ENCODE measurements at places on chromosomes 11 and 22.

GRCh38 chr11:90867416-90867815, 644.6 kb upstream of the CHORDC1 start:
- DNase-seq: no peak

GRCh38 chr11:35856756-35857155, 87.1 kb upstream of the LDLRAD3 start:
- no peak for DNase-seq

DNA sequence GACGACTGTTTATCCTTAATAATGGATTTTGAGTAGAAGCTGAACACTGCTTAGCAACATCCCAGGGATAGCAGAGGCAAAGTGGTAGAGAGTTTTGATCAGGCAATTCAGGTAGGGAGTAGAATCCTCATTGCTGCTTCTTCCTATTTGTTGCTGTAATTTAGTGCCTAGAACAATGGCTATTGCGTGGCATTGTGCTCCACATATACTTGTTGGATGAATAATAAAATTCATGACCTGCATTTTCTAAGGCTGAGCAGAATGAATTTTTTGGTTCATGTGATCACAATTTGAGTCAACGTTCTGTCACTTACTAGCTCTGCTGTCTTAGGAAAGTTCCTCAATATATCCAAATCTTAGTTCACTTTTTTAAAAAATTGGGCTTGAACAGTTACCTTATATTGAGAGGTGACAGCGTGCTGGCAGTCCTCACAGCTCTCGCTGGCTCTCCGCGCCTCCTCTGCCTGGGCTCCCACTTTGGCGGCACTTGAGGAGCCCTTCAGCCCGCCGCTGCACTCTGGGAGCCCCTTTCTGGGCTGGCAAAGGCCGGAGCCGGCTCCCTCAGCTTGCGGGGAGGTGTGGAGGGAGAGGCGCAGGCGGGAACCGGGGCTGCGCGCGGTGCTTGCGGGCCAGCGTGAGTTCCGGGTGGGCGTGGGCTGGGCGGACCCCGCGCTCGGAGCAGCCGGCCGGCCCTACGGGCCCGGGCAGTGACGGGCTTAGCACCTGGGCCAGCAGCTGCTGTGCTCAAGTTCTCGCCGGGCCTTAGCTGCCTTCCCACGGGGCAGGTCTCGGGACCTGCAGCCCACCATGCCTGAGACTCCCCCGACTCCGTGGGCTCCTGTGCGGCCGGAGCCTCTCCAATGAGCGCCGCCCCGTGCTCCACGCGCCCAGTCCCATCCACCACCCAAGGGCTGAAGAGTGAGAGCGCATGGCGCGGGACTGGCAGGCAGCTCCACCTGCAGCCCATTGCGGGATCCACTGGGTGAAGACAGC, 350.6 kb downstream of the ETS1 start:
- DNase-seq: no peak

DNA sequence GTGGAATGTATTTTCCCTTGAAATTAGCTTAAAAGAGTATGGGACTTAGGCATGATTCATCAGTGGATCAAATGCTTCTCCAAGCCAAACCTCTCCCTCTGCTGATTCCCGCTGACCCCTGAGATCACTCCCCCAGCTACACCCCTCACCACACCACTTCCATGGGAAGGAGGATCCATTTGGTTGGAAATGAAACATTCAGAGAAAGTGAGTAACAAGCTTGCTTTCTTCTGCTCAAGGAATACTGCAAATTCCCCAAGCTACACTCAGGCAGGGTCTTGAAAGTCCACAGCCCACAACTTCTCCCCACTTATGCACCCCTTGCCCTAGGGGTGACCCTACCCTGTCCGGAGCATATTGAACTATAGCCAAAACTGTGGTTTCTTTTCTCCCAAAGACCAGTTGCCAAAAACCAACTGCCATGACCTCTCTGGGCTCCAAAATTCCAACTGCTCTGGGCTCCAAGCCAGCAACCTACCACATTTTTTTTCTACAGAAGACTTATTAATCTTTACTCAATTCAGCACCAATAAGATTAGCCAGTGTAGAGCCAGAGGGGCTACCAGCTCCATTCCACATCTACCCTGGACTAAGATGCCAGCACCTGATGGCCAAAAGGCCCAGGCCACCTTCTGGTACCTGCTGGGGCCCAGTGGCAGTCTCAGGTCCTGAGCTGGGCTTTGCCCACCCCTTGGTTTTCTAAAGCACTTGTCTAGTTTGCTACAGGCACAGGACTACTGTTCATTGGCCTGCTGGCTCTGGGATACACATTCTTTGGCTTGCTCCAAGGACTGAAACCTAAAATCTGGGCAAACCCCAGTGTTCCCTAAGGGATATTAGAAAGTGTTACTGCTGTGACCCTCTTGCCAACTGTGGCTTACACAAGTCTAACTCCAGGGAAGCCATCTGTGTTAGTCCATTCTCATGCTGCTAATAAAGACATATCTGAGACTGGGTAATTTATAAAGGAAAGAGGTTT, 101.1 kb downstream of the MICAL3 start:
- DNase-seq: no peak

- no peak for DNase-seq
Measured at GRCh38 chr11:34332524-34332923, 25.3 kb downstream of the ABTB2 start.

- DNase-seq: no peak
Measured at GRCh38 chr11:5809905-5810795, 1.4 kb downstream of the OR52N2 start.

- DNase-seq: no peak
Measured at GRCh38 chr11:118136801-118137200, 15.8 kb downstream of the SCN4B start.

- DNase-seq: no peak
Measured at GRCh38 chr11:86374069-86374468, 618 bp upstream of the CCDC81 start.

- DNase-seq: no peak
Measured at GRCh38 chr11:32353884-32354283, 81.5 kb downstream of the WT1 start.

- no peak for DNase-seq
Measured at GRCh38 chr22:42967933-42968332, 47.0 kb downstream of the PACSIN2 start.

DNA sequence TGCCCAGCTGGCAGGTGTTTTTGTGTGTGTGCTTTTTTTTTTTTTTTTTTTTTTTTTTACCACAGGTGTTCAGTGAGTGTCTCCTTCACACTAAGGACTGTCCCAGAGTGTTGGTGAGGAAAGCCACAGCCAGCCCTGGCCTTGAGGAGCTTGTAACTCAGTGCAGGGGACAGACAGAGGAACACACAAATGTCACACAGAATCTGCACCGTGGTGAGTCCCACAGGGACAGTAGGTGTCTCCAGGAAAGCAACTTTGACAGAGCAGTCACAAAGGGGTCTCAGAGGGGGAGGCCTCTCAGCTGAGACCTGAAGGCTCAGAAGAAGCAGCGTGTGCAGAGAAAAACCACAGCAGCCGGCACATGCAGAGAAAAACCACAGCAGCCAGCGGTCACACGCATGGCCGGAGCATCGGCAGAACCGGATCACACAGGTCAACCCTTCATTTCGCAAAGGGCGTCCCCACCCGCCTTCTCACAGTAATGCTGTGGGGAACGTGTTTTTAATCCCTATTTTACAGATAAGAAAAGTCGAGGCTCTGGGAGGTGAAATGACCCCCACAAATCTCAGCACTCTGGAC, 101.7 kb upstream of the PRR5 start:
- DNase-seq: no peak

- DNase-seq: no peak
Measured at GRCh38 chr22:37940698-37941376, 12.6 kb downstream of the C22orf23 start.

GRCh38 chr11:12274056-12274455, 103.3 kb upstream of the PARVA start:
- no peak for DNase-seq

- peak; percentile 60 for DNase-seq
Measured at GRCh38 chr11:64650923-64651523, 60.0 kb downstream of the SLC22A12 start.

GRCh38 chr11:39617971-39618370, 1841.5 kb downstream of the LRRC4C start:
- no peak for DNase-seq

DNA sequence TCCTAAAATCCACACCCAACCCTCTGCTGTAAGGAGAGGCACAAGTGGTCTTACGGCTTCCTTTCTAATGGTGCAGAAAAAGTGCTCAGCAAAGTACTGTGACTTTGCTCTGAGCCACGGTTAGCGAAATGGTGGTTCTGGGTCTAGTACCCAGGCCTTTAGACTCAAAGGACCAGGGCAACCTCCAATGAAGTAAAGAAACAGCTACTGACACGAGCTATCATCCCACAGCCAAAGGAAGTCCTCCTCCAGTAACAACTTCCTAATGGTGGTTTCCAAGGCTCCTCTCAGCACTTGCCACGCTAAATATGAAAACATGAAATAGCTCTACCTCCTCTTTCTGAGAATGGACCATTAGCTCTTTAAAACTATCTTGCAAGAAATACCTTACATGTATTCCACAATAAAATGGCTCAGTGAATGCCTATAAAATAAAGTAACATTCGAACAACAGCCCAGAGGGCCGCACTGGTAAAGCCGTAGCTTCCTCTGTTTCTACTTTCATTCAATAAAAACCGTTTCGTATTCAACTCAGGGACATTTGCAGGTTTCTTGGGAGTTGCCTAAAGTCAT, 122.4 kb downstream of the ETS1 start:
- DNase-seq: no peak

GRCh38 chr11:45386972-45387371, 100.8 kb upstream of the SYT13 start:
- no peak for DNase-seq

GRCh38 chr11:66867425-66868040, 10.7 kb downstream of the LRFN4 start:
- peak; percentile 80 for DNase-seq

DNA sequence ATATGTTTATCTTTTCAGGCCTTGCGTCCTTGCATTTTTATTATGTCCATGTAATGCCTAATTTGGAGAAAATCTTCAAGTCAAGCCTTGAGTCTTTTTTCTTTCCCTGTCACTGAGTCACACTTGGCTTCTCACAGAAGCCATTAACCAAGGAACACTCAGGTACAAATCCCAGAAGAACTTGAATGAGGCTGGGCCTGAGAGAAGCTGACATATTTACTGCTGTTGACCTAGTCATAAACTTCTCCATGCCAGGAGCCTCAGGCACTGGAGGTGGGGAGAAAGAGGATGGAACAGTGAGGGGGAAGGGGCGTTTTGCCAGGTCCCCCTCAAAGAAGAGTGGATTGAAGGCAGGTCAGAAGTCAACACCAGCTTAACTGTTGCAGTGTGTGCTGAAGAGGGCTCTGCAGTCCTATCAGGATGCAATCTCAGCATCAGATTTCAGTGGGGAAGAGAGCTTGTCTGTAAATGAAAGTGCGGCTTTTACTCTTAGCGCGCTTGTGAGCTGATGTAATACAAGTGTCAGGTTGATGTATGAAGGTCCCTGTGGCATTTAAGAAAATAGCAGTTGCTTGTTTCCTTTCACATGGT, 526.0 kb downstream of the ETS1 start:
- no peak for DNase-seq

DNA sequence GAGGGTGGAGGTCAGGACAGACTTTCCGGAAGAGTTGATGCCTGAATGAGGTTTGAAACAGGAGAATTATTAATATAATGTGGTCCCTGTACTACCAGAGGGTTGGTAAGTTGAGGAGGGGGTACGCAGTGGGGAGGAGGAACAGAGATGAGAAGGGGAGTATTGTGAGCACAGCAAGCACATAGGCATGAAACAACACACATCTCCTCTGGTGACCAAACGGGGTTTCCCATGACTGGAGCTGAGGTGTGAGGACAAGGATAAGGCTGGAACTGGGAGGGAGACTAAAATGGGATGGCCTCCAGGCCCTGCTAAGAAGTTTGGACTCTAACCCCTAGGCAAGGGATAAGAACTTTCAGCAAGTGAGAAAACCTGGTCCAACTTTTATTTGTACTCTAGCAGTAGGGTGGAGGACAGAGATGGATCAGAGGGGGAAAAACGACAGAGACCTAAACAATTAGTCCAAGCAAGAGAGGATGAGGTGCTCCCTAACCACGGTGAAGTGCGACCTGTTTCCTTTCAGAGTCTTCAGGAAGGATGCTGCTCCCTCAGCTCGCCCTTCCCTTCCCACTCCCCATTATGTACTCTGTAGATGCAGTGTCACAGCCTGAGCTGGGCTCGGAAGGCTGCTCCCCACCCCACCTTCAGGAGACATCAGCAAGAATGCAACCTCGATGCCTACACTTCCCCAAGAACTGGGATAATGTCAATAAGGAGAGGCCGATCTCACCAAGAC, 59.2 kb downstream of the BTG4 start:
- DNase-seq: no peak

DNA sequence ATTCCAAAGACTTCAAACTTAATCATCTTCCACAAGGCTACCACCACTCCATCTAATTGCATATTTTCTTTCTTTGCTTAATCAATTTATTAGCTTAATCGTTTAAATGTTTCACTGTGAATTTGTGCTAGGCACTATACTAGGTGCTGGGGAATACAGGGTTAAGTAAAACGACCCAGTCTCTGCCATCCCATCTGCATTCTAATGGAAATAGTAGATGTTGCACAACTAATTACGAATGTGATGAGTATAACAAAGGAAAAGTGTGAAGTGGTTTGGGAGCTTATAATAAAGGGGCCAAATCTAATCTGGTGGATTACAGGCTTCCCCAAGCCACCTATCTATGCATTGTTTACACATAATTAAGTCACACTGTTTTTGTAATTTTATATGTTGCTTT, 147.1 kb downstream of the FAM181B start:
- no peak for DNase-seq

DNA sequence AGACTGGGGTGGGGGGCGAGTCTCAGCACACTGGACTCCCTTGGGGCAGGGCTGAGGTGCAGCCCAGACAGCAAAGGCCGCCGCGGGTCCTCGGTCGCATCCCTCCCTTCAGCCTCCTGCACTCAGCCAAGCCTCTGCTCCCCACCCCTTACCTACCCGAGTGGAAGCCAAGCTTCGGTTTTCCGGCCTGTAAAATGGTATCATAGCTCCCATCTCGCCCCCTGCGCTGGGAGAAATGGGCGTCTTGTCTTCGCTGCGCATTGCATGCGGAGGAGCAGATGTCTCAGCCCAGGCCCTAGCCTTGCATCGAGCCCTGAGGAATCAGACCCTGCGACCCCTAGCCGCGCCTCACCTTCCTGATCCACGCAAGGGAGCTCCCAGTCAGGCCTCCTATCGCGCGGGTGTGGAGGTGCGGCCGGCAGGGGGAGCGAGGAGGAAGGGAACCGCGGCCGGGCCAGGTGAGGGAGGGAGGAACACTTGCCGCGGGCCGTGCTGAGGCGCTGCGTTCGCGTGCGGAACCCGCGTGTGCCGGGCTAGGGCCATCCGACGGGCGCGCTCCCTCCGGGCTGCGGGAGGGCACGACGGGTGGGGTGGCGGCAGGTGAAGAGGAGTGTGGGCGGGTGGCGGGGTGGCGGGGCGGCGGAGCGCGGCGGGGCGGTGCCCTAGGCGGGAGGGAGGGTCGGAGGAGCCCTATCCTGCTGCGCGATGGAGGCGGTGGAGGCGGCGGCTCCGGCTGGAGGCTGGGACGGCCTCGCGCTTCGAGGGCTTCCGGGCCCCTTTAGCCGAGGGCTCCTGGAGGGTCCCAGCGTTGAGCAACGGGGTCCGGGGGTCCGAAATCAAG, 4.1 kb upstream of the TBX1 start:
- peak; percentile 69 for DNase-seq

- no peak for DNase-seq
Measured at GRCh38 chr22:17807086-17807485, 32.8 kb upstream of the BID start.

- DNase-seq: peak; percentile 48
Measured at GRCh38 chr11:126113515-126113957, 50.9 kb upstream of the CDON start.

All from NCI-H82 (cell line).